ENCODE measurements at places on chromosomes 1 and 21. TPM values are rescaled to one million over a fixed set of nuclear protein-coding genes. Genes with fewer than 3 reads are reported as not detected.

ADCY10 gene
- 0.29 TPM for total RNA-seq

GMEB1 gene
- 12.9 TPM for total RNA-seq

SLC45A1 gene
- 1.9 TPM for total RNA-seq

GRCh38 chr1:39657923-39658485 is 13.9 kb downstream of the NT5C1A start:
- peak; percentile 82 for DNase-seq

GRCh38 chr1:62716397-62716796 is 28.2 kb upstream of the DOCK7 start:
- DNase-seq, result no peak

TNFSF18 gene
- total RNA-seq, result not detected

DNA sequence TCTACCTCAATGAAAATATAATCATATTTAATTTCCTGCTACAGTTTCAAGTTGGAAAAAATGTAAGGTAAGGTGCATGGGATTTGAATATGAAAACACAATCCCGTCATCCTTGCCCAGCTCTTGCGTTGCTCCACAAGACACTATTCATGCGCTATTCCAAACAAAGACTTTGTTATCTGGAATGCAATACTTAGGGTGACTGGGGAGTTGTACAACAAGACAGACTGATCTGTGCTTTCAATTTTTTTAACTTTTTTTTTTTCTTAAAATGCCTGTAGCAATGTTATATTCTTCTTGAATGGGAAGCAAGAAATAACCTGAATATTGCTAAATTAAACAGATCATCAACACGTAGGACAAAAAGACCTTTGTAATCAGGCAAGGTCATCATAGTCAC is 1077.2 kb downstream of the TTLL7 start:
- no peak for DNase-seq

FCRLA gene
- total RNA-seq, result 0.32 TPM

DNA sequence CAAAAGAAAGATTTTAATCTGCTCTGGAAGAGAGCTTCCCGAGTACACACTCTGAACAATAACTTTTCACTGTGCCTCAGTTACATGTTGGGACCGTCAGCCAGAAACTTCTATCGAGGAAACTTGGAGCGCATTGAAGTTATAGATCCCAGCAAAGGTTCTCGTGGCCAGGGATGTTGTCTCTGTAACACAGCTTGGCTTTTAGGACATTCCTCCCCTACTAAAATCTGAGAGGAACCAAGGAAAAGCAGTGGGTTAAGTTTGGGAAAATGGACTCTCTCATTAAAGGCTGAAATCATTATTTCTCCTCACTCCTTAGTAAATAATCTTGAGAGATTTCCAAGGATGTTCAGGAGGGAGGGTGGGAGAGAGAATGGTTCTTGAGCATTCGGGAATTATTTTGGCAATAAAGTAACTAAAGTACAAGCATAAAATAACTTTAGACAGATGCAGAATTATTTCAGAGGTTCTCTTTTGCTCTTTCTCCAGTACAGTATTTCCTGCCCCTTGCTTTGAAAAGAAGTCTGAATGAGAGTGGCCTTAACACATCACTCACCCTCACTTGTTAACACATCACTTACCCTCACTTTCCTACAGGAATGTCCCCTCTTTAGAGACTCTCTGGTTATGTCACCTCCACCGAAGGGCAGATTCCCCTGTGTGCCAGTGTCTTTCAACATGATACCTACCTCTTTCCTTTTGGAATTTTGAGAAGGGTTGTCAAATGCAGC is 1.8 kb upstream of the NFIA start:
- DNase-seq, result no peak

DNA sequence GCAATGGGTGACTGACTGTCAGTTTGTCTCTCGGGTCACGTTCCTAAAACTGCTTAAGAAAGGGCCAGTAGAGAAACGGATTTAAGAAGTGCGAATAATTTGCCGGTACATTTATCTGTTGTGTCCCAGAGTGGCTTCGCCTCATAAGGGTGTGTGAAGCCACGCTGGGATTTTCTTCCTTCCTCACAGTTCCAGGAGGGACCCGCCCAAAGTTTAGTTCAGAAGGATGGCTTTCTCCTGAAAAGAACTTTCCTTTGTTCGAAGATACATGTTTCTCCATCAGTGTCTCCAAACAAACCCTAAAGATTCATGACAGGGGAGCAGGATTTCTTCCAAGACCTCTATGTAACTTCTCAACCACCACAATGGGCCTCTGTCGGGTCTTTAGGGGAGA is 49.8 kb downstream of the ADAMTS1 start:
- no peak for DNase-seq

GRCh38 chr1:224065455-224065854 is 48.5 kb upstream of the FBXO28 start:
- DNase-seq, result no peak

DNA sequence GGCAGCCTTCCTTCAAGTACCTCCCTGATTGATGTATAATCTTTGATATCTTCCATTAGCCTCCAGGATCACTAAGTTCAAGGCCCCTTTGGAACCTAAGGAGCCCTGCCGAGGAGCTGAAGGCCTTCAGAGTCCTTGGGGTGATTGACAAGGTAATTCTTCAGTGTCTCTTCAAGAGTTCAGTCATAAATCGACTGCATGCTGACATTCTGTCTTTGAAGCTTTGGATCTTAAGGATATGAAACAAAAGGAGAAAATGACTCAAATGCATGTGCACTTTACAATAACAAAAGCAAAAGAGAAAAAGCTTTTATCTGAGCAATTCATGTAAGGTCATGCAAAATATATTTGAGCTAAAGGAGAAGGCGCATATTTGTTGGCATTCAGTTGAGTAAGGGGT is 125.3 kb downstream of the RPS6KC1 start:
- DNase-seq, result no peak

- peak; percentile 12 for DNase-seq
Observed at GRCh38 chr1:203534526-203534925, 40.6 kb downstream of the OPTC start.

- DNase-seq, result peak; percentile 88
Observed at GRCh38 chr1:247111700-247112478, 7.7 kb upstream of the ZNF669 start.

DNA sequence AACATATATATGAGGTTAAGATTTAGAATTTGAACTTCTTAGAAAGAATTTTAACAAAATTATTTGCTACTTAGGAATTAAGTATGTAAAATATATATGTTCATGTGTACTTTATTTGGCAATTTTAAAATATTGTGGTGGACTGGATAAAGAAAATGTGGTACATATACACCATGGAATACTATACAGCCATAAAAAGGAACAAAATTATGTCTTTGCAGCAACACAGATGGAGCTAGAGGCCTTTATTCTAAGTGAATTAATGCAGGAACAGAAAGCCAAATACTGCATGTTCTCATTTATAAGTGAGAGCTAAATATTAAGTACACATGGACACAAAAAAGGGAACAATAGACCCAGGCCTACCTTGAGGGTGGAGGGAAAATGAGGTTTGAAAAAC is 72.2 kb upstream of the FMN2 start:
- DNase-seq, result no peak

DNA sequence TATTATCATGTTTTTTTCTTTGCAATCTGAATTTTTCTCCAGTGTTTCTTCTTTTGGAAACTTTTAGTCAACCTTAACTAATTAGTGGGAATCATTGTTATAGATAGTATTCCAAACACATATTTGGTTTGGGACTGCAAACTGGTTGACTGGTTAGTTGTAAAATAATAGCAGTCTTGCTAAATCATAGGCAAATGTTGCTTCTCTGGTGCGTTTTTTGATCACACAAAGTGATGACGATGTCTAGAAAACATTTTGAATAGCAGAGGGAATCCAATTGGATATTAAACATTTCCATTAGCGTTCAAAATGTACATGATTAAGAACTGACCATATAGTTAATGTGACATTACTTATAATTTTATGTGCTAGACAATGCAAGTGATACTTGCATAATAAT is 4.5 kb downstream of the DNAJB4 start:
- DNase-seq, result no peak

DNA sequence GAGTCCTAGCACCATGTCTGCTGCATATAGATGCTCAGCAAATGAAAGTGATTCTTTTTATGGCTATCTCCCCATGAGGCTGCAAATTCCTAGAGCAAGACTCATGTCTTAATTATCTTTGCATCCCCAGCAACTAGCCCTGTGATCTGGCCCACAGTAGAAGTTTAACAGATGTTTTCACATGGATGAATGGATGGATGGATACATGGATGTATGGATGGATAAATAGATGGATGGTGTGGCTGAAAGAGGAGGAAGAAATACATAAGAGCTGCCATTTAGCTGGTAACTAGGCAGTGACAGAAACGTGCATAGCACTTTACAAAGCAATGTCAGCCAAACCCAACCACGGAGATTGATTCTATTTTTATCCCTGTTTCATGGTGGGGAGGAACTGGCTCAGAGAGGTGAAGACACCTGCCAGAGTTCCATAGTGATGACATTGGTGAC is 32.7 kb upstream of the ZBTB40 start:
- no peak for DNase-seq

- no peak for DNase-seq
Observed at GRCh38 chr21:33931799-33932390, 16.3 kb upstream of the ATP5PO start.

- no peak for DNase-seq
Observed at GRCh38 chr1:111290630-111291029, at the start of gene CHIA. Gene CHIA, plus strand, starts transcription at chr1:111290851. Its CDS starts 19,617 bp downstream, at chr1:111310468.

Measured in upper lobe of right lung (tissue), 1 donor.